ENCODE measurements at places on chromosomes 16 and 17.

GRCh38 chr16:372302-372983 lies 2.1 kb upstream of the MRPL28 start:
- no peak for DNase-seq

DNA sequence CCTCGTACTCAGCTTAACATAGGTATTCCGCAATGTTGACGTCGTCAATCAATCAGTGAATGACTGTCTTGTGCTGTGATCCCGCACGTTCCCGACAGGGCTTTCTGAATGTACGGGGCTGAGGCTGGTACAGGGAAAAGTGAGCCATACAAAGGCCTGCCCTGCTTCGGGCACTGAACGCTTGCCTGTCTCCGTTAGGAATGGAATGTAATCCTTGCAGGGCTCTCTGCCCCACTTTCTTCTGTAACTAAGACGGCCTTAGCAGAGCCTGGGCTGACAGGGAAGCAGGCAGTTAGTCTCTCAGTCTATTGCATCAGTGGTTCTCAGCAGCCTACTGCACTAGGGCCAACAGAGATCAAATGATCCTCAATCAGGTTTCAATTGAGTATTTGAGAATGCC lies 16.2 kb upstream of the MYH3 start:
- no peak for DNase-seq

DNA sequence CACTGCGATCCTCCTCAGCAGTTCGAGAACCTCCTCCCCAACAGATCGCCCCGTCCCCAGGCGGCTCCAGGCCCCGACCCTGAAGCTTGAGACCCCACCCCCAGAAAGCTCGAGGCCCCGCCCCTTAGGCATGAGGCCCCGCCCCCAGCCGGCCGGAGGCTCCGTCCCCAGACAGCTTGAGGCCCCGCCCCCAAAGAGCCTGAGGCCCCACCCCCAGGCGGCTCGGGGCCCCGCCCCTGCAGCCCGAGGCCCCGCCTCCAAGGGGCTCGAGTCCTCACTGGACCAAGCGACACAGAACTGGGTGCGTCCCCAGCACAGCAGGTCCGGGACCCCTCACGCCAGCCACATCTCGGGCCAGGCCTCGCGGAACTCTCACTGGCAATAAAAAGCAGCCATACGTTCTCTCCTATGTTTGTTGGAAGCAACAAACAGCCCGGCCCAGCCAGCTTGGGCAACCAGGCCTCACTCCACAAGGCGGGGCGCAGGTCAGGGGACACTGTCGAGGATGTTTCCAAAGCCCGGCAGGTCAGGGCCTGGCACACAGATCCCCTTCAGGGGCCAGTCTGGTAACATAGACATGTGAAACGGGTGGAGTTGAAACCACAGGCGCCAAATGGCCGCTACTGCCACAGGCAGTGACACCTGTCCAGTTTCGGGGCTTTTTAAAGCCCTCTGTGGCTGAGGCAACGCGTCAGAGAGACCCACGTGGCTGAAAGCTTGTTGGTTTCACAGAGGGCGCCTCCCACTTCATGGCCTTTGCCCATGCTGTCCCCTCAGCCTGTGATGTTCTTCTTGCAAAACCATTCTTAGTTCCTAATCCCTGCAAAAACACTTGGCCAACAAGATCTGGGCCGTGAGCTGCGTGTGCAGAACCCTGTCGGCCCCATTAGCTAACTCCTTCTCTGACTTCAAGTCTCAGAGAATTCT lies 224.2 kb downstream of the PARN start:
- no peak for DNase-seq

- no peak for DNase-seq
These were observed 62.8 kb upstream of the B4GALNT2 start for GRCh38 chr17:49069585-49070273.

DNA sequence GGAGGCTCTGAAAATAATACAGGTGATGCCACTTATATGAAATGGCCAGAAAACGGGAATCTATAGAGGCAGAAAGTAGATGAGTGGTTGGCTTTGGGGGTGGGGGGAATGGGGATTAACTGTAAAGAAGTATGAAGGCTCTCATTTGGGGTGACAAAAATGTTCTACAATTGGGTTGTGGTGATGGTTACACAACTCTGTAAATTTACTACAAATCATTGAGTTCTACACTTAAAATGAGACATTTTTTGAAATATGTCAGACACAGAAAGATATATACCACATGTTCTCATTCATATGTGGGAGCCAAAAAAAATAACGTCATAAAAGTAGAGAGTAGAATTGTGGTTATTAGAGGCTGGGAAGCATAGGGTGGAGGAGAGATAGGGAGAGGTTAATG lies 25.7 kb downstream of the ARHGAP17 start:
- DNase-seq = no peak

DNA sequence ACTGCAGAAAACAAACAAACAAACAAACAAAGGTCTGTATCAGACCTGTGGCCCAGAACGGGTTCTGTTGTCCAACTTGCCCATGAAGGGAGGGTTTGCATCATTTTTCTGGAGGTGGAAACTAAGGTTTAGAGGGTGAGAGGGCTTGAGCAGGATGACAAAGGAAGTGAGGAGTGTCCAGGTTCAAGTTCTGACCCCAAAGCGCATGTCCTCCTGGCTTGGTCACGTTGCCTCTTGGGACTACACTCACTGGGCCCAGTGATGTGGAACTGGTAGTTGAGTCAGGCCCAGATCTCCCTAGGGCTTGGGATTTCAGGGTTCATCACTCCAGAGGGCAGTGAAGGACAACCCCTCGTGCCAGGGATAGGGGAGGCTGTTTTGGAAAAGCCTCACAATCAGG lies 1.8 kb downstream of the SREBF1 start:
- no peak for DNase-seq

Data from NCI-H510A (cell line).